ENCODE measurements at places on chromosomes 11 and 22.

- no peak for DNase-seq
Observed at GRCh38 chr11:14418801-14419417, 59.9 kb upstream of the RRAS2 start.

- no peak for DNase-seq
Observed at GRCh38 chr11:14330881-14331280, 28.1 kb downstream of the RRAS2 start.

DNA sequence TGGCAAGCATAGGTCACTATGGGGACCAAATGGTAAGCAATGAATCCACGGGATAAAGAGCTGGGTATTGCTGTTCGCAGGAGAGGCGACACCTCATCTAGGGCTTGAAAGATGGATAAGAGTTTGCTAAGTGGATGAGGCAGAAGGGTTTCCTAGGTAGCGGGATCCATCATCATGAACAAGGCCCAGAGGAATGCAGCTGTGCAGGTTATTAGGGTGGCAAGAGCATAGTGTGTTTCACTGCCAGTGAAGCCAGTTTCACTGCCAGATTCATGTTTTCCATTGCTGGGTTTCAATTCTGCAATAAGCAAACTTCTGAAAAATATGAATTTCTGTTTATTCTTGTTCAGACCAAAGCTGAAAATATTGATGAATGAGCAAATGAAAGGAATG, 27.2 kb downstream of the WEE1 start:
- DNase-seq = no peak

DNA sequence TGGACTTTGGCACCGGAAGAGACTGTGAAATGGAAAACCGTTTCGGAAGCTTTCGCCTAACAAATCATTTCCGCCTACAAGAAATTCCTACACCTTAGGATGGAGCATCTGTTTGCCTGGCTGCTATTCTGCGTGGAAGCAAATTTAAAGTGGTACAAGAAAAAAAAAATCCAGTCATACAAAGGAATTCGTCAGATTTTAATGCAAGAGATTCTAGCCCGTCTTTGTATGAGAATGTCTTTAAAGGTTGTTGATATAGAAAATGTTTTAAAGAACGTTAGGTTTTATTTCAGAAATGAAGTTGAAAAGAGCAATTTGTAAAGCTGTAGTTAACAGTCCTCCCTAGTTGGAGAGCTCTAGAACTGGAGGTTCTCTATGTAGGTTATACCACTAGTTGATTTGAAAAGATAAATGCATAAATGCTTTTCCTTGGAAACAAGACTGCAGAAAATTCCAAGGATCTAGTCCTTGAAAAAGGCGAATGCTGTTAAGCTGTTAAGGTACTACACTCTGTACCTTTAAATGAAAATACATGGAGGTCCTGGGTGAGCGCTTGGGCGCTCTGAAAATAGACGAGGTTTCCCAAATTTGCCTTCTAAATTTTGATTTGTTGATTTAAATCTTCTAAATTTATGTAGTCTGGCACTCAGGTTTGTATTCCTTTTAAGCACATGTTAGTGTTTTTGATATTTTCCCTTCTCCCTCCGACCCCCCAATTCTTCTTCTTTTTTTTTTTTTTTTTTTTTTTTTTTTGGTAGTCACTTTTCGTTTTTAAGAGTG, 2.4 kb downstream of the NCR3LG1 start:
- no peak for DNase-seq

GRCh38 chr11:47869544-47870393, 21.6 kb upstream of the NUP160 start:
- DNase-seq = no peak

DNA sequence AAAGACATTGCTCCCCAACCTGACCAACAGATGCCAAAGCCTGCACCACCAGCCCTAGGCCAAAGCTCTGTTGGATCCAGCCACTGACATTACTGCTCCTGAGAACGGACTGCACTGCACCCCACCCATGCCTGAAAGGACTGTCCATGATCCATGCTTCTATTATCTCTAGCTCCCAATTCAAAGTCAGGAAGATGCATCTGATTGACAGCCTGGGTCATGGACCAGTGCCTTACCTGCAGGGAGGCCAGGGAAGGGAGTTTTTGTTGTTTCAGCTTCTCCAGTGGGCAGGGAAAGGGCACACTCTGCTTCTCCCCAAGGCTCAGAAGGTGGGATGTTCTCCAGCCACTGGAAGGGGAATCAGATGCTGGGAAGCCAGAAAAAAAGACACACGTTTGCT, 4.8 kb upstream of the PRDM11 start:
- DNase-seq = no peak

DNA sequence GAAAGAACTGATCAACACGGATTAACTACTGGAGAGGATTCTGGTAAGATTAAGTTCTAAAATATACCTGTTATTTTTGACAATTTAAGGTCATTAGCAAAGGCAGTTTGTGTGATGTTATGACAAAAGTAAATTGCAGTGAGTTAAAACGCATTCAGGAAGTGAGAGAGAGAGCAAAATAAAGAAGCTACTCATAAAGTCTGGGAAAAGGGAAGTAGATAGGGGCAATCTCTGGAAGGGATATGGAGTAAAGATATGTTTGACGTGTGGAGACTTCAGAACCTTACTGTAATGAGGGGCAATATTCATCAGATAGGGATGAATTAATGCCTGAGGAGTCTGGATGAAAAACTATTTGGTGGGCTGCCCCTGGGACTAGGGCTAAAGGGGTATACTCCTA, 16.8 kb downstream of the OR56B4 start:
- no peak for DNase-seq

- no peak for DNase-seq
Observed at GRCh38 chr11:28384418-28384817, 276.2 kb downstream of the METTL15 start.

- no peak for DNase-seq
Observed at GRCh38 chr11:78350646-78351165, 66.9 kb downstream of the GAB2 start.

GRCh38 chr11:33642461-33643166, 58.0 kb downstream of the C11orf91 start:
- DNase-seq = no peak

GRCh38 chr11:68050371-68050841, 11.6 kb downstream of the TCIRG1 start:
- peak; percentile 57 for DNase-seq

GRCh38 chr11:78080084-78080817, 589 bp upstream of the NDUFC2 start:
- no peak for DNase-seq

DNA sequence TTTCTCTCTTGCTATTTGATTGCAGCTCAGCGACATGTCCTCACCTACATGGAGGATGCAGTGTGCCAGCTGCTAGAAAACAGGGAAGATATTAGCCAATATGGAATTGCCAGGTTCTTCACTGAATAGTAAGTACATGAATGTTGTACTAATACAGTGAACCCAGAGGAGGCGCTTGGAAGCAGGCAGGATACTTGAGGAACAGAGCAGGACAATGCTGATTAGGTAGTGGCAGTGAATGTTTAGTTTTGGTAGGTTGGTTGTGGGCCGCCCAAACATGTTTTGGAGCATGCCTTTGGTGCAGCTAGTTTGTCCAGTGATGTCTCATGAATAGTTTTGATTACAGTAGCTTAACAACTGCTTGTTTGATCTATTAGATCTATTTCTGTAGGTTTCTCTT, 50.6 kb downstream of the CSTPP1 start:
- DNase-seq = no peak

DNA sequence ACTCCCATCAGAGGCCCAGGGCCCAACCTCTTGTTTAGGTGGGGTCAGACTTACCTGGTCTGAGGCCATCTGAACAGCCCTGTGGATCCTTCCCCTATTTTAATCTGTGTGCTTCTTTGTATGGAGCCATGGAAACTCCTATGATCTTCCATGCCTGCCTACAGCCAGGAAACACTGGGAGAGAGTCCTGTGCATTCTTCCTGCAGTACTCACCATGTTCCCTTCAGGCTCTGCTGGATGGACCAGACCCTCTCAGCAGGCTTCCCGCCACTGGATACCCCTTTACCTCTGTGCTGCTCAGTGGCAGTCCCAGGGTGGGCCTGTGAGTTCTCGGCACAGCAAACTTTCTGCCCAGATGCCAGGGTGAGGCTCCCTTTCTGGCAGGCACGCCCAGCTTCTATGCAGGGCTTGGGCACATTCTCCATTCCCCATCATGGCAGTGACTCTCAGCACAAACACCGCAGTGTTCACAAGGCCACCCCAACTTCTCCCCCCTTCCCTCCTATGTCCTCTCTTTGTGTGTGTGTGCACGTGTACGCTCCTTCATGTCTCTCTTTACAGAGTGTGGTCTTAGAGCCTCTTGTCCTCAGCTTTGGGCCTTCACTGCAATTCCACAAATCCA, 34.8 kb downstream of the NEU3 start:
- no peak for DNase-seq

DNA sequence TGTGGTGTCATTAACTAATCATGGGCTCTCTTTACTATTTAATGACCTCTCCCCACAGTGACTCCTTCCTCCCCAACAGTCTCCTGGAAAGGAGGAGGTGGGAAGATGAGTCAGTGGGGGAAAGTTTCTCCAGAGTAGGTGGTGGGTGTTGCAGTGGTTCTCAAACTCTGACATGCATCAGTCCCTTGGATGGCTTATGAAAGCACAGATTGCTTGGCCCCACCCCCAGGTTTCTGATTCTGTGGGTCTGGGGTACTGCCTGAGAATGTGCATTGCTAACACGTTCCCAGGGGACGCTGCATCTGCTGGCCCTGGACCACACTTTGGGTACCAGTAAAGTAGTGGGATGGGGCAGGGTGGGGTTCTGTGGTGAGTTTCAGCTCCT, 9.8 kb downstream of the CD82 start:
- DNase-seq = peak; percentile 86

- no peak for DNase-seq
Observed at GRCh38 chr11:96218006-96218405, 125.0 kb downstream of the MAML2 start.

DNA sequence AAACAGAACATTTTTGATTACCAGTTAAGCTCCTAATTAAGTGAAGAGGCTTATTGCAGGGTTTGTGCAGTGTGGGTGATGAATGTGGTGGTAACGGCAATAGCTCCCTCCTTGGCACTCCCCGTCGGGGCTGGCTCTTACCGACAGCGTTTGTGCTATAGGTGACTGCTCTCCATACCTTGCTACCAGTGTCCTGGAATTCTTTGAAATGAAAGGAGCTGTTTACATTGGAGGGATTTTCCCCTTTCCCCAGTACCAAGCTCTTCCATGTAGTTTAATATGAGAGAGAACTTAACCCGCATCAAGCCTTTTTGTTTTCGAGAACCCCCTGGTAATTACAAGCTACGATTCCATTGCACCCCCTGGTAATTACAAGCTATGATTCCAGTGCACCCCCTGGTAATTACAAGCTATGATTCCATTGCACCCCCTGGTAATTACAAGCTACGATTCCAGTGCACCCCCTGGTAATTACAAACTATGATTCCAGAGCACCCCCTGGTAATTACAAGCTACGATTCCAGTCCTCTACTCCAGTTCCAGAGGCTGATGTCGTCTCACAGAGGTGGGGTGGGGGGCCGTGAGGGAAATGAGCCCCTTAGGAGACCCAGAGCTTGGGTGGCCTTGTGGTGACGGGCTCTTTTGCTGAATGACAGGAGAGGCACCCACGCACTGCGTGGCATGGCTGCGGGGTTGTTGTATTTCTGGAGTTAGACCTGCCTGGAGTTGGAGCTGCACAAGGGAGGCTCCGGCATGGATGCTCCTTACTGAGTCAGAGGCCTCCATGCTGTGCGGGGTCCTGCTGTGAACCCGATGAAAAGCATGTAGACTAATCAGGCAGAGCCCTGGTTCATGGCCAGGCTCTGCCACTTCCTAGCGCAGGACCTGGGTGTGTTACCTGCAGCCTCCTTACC, 205.3 kb downstream of the TBC1D22A start:
- no peak for DNase-seq

DNA sequence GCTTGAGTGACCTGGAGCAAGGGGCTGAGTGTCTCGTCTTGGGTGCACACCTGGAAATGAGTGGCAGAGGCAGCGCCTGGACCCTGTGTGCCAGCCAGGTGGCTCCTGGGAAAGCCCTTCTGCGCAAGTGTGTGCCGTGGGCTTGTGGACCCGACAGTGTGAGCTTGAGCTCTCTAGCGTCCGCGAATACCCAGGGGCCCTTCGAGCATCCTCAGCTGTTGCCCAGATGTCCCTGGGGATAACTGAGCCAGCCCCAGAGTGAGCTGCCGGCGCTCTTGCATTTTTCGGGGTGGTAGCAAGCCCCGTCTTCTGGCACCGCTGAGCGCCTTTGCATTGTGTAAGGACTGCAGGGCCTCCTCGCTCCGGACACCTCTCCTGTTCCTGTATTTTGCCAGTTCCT, 399.2 kb downstream of the TBC1D22A start:
- peak; percentile 54 for DNase-seq

DNA sequence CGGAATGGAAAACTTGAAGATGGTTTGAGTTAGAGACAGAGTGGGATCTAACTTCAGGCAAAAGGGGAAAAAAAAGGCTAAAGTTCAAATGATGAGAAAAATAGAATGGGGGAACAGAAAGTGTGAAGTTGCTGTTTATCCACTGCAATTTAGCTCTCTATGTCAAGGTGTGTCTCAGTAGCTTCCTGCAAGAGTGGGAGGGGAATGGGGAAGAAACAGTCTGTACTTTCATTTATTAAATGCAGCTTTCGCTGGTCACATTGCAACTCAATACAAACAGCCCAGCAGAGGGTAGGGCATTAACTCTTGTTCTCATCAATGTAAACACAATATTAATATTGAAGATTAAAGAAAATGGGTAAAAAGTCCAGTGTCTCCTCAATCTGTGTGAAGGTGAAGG, 214.7 kb upstream of the SYN3 start:
- no peak for DNase-seq

DNA sequence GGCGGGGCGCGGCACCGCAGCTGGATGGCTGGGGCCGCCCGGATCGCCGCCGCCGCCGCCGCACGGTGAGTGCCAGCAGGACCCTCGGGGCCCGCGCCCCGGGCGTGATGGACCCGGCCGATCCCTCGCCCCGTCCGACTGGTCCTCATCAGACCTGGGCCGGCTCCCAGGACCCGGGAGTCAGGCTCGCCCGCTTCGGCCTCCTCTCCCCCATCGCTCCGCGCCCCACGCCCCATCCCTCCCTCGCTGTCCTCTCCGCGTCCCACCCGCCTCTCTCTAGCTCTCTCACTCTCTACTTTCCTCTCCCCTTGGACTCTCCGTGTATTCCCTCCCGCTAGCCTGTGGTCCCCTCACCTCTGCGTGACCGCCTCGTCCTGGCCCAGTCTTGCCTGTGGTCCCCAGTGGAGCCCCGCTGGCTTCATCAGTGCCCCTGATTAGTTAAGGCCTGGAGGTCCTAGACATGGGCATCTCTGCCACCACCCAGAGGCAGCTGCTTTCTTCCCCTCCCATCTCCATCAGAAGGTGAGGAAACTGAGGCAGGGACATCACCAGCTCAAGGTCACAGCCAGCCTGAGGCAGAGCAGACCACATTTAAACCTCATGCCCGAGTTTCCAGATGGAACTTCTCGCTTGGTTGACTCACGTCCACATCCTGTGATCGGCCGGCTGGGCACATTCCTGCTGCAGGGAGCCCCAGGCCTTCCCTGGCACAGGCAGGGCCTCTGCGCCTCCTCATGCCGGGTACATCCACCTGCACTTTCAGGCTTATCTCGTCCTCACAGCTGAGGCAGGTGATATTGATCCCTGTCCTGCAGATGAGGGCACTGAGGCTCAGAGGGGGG, 429 bp downstream of the SLC39A13 start:
- peak; percentile 67 for DNase-seq
